ENCODE measurements at places on chromosomes 11 and 22.
A peak's percentile ranks its signal among the peaks of the same experiment; 100 is the strongest.

DNA sequence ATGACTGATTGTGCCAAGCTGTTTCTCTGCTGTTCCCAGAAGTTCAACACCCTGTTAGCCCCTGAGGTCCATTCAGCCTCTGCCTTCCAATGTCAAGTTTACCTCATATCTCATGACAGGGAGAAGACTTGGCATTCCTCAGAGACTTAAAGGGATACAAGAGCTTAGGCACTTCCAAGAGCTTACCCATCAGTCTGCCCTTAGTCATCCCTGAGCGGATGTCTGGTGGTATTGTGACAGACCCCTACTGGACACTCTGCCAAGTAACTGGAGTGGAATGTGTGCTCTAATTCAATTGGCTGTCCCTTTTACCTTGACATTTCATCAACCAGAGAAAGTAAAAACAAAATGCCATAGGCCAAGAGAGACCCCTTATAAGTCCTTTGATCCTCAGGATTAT lies 151.5 kb downstream of the AASDHPPT start:
- DNase-seq: no peak

DNA sequence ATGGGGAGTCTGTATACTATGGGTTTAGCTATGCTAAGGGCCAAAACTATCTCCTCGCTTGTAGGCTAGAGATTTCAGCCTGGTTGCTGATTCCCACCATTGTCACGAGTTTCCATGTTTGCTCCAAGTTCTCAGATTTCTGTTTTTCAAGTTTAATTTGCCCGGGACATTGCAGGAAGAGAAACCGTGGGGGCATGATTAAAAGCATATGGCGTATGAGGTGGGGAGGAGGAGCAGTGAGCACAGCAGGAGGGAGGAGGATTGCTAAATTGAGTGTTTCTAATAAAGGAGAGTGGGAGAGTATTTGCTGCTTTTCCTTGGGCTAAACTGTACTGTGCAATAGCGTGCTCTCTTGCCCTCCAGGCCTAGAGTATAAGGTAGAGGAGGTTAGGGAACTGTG lies 558.4 kb downstream of the METTL15 start:
- DNase-seq: no peak

DNA sequence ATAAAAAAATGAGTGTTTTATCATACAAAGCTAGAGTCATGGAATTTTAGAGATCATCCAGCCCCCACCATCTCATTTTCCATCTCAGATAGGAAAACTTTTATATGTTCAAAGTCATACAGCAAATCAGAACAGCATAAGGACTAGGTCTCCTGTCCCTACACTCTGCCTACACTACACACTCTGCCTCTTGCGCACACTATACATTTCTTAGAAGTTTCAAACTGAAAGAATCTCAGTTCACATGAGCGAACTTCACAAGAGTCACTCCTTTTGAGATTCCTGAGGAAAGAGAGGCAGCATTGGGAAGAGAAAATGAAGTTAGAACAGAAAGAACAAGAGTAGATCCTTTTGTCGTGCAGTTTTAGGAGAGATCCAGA lies 36.5 kb downstream of the ART5 start:
- no peak for DNase-seq

DNA sequence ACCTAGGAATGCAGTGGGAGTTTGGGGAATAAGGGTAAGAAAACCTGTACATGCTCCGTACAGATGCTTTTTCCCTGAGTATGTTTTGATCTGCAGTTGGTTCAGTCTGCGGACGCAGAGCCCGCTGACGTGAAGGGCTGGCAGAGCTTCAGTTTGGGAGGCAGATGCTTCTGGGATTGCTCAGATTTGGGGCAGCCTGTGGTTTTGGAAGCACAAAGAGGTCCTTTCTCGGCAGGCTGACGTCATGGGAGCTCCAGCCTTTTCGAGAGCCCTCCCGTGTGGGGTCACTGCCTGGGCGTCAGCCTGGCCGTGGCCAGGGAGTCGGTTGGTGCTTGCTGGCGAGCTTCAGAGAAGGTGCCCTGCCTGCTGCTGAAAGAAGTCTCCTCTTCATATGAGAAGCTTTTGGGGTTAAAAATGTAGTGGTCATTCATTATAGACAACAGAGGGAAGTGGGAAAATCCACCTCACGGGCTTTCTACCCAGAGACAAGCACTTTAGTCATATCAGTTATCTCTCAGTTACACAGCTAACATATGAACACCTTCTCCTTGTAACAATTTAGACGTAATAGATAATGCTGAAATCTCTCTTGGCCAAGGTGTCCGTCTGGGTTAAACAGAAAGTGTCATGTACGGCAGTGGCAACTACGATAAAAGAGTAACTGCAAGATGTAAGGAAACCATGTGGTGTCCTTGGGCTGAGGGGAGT lies 26.8 kb downstream of the TPCN2 start:
- DNase-seq: peak; percentile 70

GRCh38 chr11:8283465-8284230 lies 20.0 kb upstream of the LMO1 start:
- no peak for DNase-seq

GRCh38 chr11:6962141-6962540 lies 35.9 kb downstream of the ZNF215 start:
- no peak for DNase-seq

- no peak for DNase-seq
Measured at GRCh38 chr22:43014316-43014868, 557 bp downstream of the PACSIN2 start.
